ENCODE measurements at places on chromosomes 16 and 17.
A peak's percentile ranks its signal among the peaks of the same experiment; 100 is the strongest.

- DNase-seq = peak; percentile 68
Measured at GRCh38 chr17:9792181-9792840, 919 bp upstream of the DHRS7C start.

- peak; percentile 65 for DNase-seq
Measured at GRCh38 chr17:78034429-78035091, 76.1 kb downstream of the TNRC6C start.

- no peak for DNase-seq
Measured at GRCh38 chr16:26464576-26465266, 602.0 kb upstream of the C16orf82 start.

GRCh38 chr17:33318241-33318640 is 25.1 kb upstream of the ASIC2 start:
- no peak for DNase-seq

- DNase-seq = peak; percentile 79
Measured at GRCh38 chr17:78839235-78839761, 1.3 kb downstream of the USP36 start.

DNA sequence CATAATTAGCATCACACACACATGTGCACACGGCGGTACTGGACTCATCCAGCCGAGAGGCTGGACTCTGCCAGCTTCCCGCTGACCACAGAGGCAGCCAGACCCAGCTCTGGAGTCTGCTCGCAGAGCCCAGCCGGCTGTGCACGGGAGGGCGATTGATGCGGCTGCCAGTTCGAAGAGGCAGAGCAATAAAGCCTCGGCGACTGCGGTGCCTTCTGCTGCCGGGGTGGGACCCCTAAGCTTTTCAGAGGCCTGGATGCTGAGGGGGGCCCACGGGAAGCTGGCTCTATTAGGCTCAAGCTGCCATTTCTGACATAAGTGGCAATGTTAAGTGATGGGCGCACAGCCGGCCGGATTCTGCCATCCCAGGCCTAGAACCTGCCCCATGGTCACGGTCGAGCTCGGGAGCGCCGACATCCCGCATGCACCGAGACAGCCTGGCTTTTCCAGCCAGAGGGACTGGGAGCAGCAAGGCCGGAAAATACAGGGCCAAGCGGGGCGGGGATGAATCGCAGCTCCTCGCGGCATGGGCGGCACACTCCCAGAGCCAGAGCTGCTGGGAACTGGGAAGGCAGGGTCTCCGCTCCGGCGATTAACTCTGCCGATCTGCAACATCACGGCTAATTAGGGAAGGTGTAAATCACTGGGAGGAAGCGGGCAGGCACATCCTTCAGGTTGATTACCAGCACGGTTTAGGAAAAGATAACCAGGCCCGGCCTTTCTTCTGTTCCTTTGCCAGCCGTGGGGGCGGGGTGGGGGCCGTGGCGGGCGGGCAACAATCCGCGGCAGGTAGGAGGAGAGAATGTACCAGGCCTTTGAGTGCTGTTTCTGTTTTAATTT is 57.7 kb downstream of the TBC1D16 start:
- DNase-seq = no peak

DNA sequence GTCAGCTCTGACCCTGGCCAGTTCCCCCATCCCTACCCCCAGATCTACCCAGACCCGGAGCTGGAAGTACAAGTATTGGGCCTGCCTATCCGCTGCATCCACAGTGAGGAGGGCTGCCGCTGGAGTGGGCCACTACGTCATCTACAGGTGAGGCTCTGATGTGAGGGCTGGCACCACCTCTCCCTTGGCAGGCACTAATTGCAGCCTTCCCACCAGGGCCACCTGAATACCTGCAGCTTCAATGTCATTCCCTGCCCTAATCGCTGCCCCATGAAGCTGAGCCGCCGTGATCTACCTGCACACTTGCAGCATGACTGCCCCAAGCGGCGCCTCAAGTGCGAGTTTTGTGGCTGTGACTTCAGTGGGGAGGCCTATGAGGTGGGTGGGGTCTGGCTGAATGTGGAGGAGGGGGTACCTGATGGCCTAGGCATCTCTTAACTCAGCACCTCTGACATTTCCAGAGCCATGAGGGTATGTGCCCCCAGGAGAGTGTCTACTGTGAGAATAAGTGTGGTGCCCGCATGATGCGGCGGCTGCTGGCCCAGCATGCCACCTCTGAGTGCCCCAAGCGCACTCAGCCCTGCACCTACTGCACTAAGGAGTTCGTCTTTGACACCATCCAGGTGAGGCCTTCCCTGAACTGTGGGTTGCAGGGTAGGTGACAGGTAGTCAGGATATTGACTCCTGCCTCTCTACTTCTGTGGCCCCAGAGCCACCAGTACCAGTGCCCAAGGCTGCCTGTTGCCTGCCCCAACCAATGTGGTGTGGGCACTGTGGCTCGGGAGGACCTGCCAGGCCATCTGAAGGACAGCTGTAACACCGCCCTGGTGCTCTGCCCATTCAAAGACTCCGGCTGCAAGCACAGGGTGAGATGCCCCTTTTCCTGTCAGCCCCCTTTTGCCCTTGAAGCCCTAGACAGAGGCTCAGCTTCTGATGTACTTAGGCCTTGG is 4.3 kb downstream of the TRAF4 start:
- no peak for DNase-seq

GRCh38 chr16:30053376-30054015 is 12.1 kb upstream of the ALDOA start:
- DNase-seq = no peak

DNA sequence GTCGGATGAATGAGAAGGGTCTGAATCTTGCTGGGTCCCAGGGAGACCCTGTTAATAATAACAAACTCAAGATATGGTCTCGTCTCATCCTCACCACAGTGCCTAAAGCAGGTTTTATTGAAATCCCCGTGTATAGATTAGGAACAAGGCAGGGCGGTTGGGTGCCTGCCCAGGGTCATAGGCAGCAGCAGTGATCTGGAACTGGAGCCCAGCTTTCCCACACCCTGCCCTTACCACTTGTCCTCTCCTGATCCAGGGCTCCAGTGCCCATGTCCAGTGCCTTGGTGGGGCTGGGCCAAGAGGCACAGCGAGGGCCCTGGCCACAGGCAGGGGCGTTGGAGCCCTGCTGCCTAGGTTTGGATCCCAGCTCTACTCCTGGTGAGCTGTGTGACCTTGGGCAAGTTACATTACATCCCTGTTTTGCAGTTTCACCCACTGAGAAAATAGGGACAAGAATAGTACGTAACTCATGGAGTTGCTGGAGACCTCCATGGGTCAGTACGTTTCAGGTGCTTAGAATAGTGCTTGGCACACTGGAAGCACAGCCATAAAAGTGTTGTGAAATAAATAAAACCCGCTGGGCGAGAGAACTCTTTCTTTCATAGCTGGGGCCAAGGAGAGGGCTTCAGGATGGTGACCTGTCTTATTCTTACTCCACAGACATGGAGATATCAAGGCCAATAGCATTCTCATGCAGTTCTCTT is 13.9 kb downstream of the SOCS3 start:
- DNase-seq = no peak

- no peak for DNase-seq
Measured at GRCh38 chr16:57001026-57001679, 11.8 kb downstream of the NLRC5 start.

GRCh38 chr16:27549746-27550581 is at the start of the genes GTF3C1 and KATNIP:
TSS of gene GTF3C1 (minus strand) at chr16:27549913. CDS start at chr16:27549890, 23 bp downstream.
TSS of gene KATNIP (plus strand) at chr16:27550144. CDS start at chr16:27550171, 27 bp downstream.
- DNase-seq = peak; percentile 99

DNA sequence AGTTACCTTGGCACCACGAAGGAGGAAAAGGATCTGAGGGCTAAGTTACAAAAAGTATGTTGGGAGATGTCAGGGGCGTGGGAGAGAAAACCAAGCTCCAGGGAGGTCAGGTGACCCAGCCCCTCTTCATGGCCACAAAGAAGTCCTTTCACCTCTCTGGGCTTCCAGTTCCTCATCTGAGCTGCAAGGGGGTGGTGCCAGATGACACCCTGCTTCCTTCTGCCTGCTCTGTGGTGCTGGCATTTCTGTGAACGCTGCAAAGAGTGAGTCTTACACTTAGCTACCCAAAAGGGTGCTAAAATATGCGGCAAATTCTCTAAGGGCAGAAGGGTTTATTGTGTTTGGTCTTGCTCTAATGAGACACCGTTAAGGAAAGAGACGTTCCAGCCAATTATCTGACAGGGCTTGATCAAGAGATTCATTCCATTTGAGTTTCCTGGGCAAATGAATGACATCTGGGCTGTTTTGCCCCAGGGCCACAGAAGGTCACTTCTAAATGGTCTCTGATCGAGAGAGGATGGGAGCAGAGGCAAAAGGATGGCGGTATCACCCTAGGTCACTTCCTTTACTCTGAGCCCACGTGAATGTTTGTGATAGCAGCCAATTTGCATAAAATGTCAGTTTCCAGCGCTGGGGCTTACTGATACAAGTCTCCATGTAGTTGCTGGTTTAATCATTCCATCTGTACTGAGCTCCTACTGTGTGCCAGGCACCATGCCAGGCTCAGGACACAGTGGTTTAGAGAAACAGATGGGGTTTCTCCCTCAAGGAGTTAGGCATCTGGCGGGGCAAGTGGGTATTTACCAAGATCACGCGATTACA is 210.2 kb downstream of the KATNIP start:
- no peak for DNase-seq

DNA sequence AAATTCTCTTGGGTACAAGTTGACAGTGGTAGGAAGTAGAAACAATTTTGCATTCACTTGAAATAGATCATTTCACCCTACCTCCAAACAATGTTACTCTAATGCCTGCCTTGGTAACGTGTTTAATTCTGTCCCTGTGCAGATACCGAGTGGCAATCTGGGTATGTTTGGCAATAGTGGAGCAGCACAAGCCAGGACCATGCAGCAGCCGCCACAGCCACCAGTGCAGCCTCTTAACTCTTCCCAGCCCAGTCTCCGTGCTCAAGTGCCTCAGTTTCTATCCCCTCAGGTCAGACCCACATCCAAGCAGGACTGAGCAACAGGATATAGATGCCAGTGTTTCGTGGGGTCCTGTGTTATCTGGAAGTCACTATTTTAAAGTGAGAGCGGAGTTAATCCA is 49.3 kb downstream of the TMC6 start:
- no peak for DNase-seq

GRCh38 chr16:2829501-2830354 is at the start of gene ZG16B:
TSS of gene ZG16B (plus strand) at chr16:2830303. CDS start at chr16:2830442, 139 bp downstream.
- DNase-seq = peak; percentile 18

All from epithelial cell of esophagus (primary cell).